ENCODE measurements at places on chromosomes 1 and 21. TPM values are rescaled to one million over a fixed set of nuclear protein-coding genes. Genes with fewer than 3 reads are reported as not detected.

Gene GJC2
- total RNA-seq = 0.51 TPM

Gene NT5C1A
- not detected for total RNA-seq

Gene BEND5
- total RNA-seq = 3.5 TPM

Gene CFHR1
- not detected for total RNA-seq

Gene TMEM52
- 3.1 TPM for total RNA-seq

Gene UQCRH
- 300 TPM for total RNA-seq

Gene LEFTY2
- total RNA-seq = 0.13 TPM

Gene NGF
- 0.25 TPM for total RNA-seq

Gene PEX11B
- total RNA-seq = 30.2 TPM

Gene LRRC38
- 0.33 TPM for total RNA-seq

Gene KRTAP21-2
- total RNA-seq = not detected

Gene SDCCAG8
- 24.5 TPM for total RNA-seq

Gene CLIC4
- total RNA-seq = 157 TPM

Gene SPRR2D
- total RNA-seq = not detected

Gene ELF3
- total RNA-seq = 79.7 TPM

Gene PHC2
- total RNA-seq = 254 TPM

Gene C1orf141
- total RNA-seq = not detected

Gene IFNLR1
- total RNA-seq = 1.5 TPM

Gene OR6K3
- not detected for total RNA-seq

Gene ESPN
- 0.25 TPM for total RNA-seq

Gene B3GALT6
- 41.5 TPM for total RNA-seq

Gene CRYAA
- not detected for total RNA-seq

Gene TRAF3IP3
- not detected for total RNA-seq

Gene NR0B2
- not detected for total RNA-seq

Gene CYP4A11
- not detected for total RNA-seq

Gene MYBPH
- not detected for total RNA-seq

Gene CD53
- total RNA-seq = not detected

Gene ALPL
- 7.2 TPM for total RNA-seq

Gene F13B
- not detected for total RNA-seq

Gene LCE2B
- not detected for total RNA-seq

Gene CRYBG2
- total RNA-seq = 0.25 TPM

Gene HCRTR1
- not detected for total RNA-seq

Gene LCE3B
- not detected for total RNA-seq

Gene GPR161
- 15.6 TPM for total RNA-seq

Gene DEPDC1
- 43.0 TPM for total RNA-seq

Gene CFAP74
- total RNA-seq = under 0.01 TPM

Gene KISS1
- total RNA-seq = 2.3 TPM

Gene BSND
- not detected for total RNA-seq

Gene AUNIP
- 1.1 TPM for total RNA-seq

Gene PFKFB2
- total RNA-seq = 7.2 TPM

Gene TSSK3
- total RNA-seq = 1.3 TPM

Gene SOAT1
- total RNA-seq = 13.1 TPM

Gene NTMT2
- total RNA-seq = not detected

Gene TNFRSF25
- total RNA-seq = 8.0 TPM

Gene SLC5A9
- total RNA-seq = not detected
